ENCODE measurements at places on chromosomes 5 and 9.
A peak's percentile ranks its signal among the peaks of the same experiment; 100 is the strongest.

GRCh38 chr5:136309932-136310598 is 55.3 kb downstream of the TRPC7 start:
- no peak for DNase-seq

- DNase-seq: peak; percentile 83
Measured at GRCh38 chr5:148186248-148187003, 16.4 kb upstream of the SPINK6 start.

- no peak for DNase-seq
Measured at GRCh38 chr9:132531195-132531594, 51.2 kb upstream of the BARHL1 start.

GRCh38 chr9:127776924-127777289 is 1.6 kb downstream of the SH2D3C start:
- DNase-seq: no peak

GRCh38 chr5:148541054-148541835 is 113.1 kb downstream of the HTR4 start:
- DNase-seq: no peak

GRCh38 chr5:134609232-134609851 is 23.3 kb downstream of the SAR1B start:
- DNase-seq: no peak

GRCh38 chr9:120436983-120437475 is 142.9 kb downstream of the CDK5RAP2 start:
- peak; percentile 47 for DNase-seq

DNA sequence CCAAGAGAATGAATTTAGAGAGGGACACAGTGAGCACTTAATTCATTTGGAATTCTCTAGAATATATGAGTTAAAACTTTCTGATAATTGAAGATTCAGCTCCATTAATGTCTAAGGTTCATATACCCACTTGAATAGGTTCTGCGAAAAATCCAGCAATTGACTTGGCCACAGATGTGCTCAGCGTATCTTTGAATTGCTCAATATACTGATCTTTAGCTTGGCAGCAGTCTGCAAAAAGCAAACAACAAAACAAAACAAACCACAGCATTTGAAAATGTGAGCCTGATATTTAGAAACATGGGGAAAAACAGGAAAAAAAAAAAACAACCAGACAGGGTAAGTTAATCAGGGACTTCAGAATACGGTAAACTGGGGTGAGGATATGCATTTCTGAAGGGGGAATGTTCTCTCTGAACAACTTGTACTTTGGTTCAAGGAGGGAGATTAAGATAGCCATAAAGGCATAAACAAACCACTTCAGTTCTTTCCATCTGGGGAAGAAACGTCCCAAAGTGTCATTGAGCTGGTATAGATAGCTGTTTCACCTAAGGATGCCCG is 21.4 kb downstream of the AGXT2 start:
- DNase-seq: no peak

GRCh38 chr5:26802944-26803343 is 235.4 kb downstream of the CDH9 start:
- DNase-seq: no peak

DNA sequence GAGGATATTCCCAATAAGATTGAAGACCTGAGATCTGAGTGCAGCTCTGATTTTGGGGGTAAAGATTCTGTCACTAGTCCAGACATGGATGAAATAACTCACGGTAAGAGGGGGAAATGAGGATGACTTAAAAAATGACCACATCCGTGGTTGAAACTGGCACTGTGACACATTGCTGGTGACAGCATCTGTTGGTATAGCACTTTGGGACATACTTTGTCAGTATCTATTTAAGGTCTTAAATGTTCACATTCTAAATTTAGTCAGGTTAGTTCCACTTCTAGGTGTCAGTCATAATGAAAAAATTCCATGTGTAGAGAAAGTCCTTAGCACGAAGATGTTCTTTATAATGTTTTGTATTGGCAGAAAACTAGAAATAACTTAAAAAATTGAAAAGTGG is 70.9 kb downstream of the GAPVD1 start:
- no peak for DNase-seq

DNA sequence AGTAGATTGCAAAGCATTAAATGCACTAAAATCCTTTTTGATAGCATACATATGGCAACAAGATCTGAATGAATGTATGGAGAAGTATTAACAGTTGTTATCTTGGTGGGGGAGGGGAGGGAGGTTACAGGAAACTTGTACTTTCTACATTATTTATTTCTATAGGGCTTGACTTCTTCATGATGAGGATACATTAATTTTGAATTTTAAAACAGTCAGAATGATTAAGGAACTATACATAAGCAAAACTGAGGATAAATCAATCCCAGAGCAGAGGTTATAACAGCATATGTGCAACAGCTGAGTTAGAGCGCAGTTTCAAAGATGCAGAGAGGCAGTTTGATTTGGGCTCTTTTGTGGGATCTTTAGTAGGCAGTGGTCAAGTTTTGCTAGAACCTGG is 23.9 kb upstream of the SMAD5 start:
- DNase-seq: no peak

DNA sequence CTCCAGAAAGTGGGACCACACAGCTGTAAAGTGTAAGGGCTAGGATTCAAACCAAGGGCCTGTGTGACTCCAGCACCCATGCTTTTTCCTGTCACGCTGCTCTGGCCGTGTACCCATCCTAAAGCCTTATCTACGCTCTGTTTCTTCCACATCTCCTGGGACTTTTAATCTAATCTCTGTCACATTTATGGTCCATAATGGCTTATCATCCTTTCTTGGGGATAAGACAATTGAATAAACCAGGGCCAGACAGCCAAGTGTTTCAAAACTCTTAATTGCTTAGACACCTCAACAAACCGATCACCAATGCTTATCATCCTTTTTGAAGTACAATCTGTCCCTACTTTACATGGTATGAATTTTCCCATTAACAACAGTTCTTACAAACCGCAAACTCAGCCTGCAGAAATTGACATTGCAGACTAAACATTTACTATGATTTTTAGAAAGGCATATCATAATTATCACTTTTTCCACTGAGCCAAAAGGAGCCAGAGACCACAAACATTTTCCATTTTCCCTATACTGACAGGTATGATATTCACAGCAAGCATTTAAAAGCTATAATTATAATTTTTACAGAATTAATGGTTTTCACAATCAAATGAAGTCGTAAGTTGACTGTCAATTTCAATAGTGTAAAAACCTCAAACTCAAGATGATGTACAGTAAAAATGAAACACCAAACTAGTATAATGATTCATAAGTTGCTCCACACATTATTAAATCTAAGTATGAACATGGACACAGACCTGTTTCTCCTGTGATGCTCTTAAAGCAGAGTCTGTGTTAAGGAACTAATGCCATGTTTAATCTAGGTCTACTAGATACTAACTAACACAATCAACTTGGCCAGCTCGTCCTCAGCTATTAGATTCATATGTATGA is 99.5 kb downstream of the FBXW11 start:
- no peak for DNase-seq

GRCh38 chr9:92769286-92769685 is 4.7 kb upstream of the BICD2 start:
- DNase-seq: no peak

Measured in fibroblast of mammary gland (primary cell).